Activated CD4-positive, alpha-beta T cell treated with anti-CD3 and anti-CD28 coated beads, Interleukin-2, amount 10 ng/mL, durations not matched to agents 7 days and 5 days (primary cell): ENCODE measurements at places on chromosomes 12 and 14. TPM values are rescaled to one million over a fixed set of nuclear protein-coding genes. Genes with fewer than 3 reads are reported as not detected.
A peak's percentile ranks its signal among the peaks of the same experiment; 100 is the strongest.

The KCNH3 gene
- total RNA-seq = 1.9 TPM

The CLBA1 gene
- 0.60 TPM for total RNA-seq

The LRRC10 gene
- not detected for total RNA-seq

The NDRG2 gene
- 11.0 TPM for total RNA-seq

The C14orf132 gene
- total RNA-seq = 1.2 TPM

The NR4A1 gene
- 2.7 TPM for total RNA-seq

DNA sequence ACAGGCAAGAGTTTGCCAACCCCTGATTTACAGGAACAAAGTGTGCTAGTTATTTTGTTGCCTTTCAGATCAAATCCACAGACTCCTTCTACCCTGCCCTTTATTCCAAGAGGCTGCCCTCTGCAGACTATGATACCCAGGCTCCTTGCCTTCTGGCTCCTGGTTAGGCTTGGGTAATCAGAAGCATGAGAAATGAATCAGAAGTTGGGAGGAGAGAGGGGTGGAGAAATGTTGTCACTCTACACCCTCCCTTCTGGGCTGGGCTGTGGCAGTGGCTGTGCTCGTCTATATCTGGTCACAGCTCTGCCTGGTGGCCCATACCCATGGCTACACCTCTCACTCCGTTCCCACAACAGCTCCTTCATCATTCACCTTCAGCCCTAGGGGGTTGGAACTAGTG is 204.6 kb upstream of the PLXNC1 start:
- H3K27ac ChIP-seq = no peak overlapping the region
- no peaks in the 10 kb centered on the region for H3K4me1 ChIP-seq
- H3K27me3 ChIP-seq = peaks cover 11% of the 10 kb centered on the region
- H3K4me3 ChIP-seq = no peak overlapping the region

- peaks cover 48% of the 10 kb centered on the region for H3K27me3 ChIP-seq
- DNase-seq = no peak
- H3K27ac ChIP-seq = no peak overlapping the region
- no peaks in the 10 kb centered on the region for H3K4me1 ChIP-seq
- H3K4me3 ChIP-seq = no peak overlapping the region
These were observed 40.8 kb upstream of the DCD start for GRCh38 chr12:54689034-54689372.

- H3K27ac ChIP-seq = no peak overlapping the region
- H3K36me3 ChIP-seq = no peaks in the 10 kb centered on the region
- H3K27me3 ChIP-seq = peaks cover 3% of the 10 kb centered on the region
- no peak for DNase-seq
- peaks cover 5% of the 10 kb centered on the region for H3K4me1 ChIP-seq
- H3K4me3 ChIP-seq = no peak overlapping the region
These were observed 54.7 kb upstream of the FKBP4 start for GRCh38 chr12:2739832-2740641.

GRCh38 chr14:65141523-65141922 is 39.2 kb upstream of the MAX start:
- peaks cover 12% of the 10 kb centered on the region for H3K27me3 ChIP-seq
- no peak for DNase-seq
- no peaks in the 10 kb centered on the region for H3K36me3 ChIP-seq
- no peak overlapping the region for H3K4me3 ChIP-seq
- no peaks in the 10 kb centered on the region for H3K4me1 ChIP-seq

- peak overlapping the region; percentile 1 for H3K4me3 ChIP-seq
- peak overlapping the region; percentile 75 for H3K27ac ChIP-seq
- DNase-seq = peak; percentile 70
- H3K4me1 ChIP-seq = peaks cover 42% of the 10 kb centered on the region
These were observed 89.8 kb downstream of the CRADD start for GRCh38 chr12:93766796-93767523.

DNA sequence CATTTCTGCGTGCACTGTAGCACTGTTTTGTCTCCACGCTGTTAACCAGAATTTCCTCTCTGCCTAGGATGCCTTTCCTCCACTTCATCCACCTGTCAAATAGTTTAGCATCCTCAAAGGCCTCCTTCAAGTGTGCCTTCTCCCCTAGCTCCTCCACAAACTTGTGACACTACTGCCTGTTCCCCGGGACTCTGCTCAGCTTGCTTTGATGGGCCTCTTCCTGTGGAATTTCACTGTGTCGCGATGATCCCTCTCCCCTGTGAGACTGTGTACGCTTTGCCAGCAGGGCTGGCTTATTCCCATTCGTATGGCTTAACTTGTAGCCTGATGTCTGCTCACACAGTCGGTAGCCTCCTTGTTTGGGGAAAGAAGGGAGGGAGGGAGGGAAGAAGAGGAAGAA is 426.8 kb downstream of the VRK1 start:
- no peak overlapping the region for H3K4me3 ChIP-seq
- peak overlapping the region; percentile 43 for H3K27ac ChIP-seq
- H3K27me3 ChIP-seq = peaks cover 17% of the 10 kb centered on the region
- no peaks in the 10 kb centered on the region for H3K36me3 ChIP-seq
- no peak for DNase-seq
- peaks cover 9% of the 10 kb centered on the region for H3K4me1 ChIP-seq

DNA sequence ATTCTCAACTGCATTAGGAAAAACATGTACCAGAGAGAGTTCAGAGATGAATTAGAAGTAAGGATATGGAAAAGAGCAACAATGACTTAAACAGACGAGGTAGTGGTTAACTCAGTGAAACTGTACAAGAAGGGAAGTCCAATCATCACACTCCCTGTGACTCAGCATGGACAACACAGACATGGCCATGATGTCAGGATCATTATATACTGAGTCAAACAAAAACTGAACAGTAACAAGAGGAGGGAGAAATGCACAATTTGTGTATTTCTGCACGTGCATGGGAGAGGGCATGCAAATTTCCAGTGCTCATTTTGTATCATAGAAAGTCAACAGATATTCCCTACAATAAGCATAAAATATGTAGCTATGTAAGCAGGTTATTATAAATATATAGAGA is 1037.8 kb downstream of the BCL11B start:
- DNase-seq = no peak
- peaks cover 52% of the 10 kb centered on the region for H3K4me1 ChIP-seq
- no peak overlapping the region for H3K27ac ChIP-seq
- no peak overlapping the region for H3K4me3 ChIP-seq
- H3K27me3 ChIP-seq = no peaks in the 10 kb centered on the region

DNA sequence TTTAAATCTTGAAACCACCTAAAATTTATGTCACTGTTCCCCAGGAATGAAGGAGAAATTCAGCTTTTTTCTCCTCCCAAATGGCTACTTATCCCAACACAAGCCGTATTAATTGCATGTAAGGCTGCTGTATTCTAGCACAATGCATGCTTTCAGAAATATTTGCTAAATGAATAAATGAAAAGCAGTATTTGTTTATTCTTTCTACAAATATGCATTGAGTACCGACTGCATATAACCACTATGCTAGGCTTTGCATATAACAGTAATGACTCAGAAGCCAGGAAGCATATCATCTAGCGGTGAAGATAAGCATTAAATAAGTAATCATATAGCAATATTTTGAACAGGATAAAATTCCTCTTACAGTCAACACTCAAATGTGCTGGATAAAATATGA is 5.7 kb upstream of the LRR1 start:
- peaks cover 4% of the 10 kb centered on the region for H3K36me3 ChIP-seq
- H3K4me3 ChIP-seq = no peak overlapping the region
- peaks cover 2% of the 10 kb centered on the region for H3K27me3 ChIP-seq
- H3K4me1 ChIP-seq = peaks cover 25% of the 10 kb centered on the region
- no peak overlapping the region for H3K27ac ChIP-seq

DNA sequence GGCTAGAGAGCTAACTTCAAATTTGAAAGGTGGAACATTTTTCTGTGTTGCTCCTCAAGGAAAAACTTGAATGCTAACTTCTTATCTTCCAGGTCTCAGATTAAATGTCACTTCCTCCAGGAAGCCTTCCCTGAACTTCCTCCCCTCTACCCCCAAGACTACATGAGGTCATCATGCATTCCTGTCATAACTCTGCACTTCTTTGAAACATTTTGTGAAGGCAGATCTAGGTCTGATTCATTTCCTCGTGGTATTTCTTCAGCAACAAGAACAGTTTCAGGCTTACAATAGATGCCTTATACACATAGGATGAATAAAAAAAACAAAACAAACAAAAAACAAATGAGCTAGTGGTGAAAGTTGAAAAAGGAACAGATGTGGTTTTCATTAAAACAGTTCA is 97.1 kb upstream of the SRRM4 start:
- H3K36me3 ChIP-seq = no peaks in the 10 kb centered on the region
- no peak overlapping the region for H3K27ac ChIP-seq
- H3K27me3 ChIP-seq = no peaks in the 10 kb centered on the region
- no peaks in the 10 kb centered on the region for H3K4me1 ChIP-seq

DNA sequence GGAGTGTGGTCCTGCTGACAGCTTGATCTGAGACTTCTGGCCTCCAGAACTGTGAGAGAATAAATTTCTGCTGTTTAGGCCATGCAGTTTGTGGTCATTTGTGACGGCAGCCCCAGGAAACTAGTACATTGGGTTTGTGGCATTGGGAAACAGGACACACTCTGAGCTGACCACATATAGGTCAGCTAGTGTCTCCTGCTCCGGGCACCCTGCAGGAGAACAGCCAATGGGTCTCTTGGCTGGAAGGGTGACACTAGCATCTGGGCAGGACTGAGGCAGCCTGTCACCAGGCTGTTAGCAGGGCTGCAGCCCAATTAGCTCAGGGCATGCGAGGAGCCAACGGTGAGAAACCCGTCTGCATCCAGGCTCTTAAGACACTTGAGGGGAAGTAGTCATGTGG is 83.2 kb downstream of the PITPNM2 start:
- H3K4me1 ChIP-seq = peaks cover 28% of the 10 kb centered on the region
- H3K36me3 ChIP-seq = no peaks in the 10 kb centered on the region
- H3K27ac ChIP-seq = no peak overlapping the region
- no peak overlapping the region for H3K4me3 ChIP-seq

GRCh38 chr14:33999771-34000291 is 49.0 kb upstream of the EGLN3 start:
- no peak overlapping the region for H3K27ac ChIP-seq
- DNase-seq = no peak
- no peak overlapping the region for H3K4me3 ChIP-seq
- peaks cover 40% of the 10 kb centered on the region for H3K27me3 ChIP-seq
- peaks cover 7% of the 10 kb centered on the region for H3K36me3 ChIP-seq

DNA sequence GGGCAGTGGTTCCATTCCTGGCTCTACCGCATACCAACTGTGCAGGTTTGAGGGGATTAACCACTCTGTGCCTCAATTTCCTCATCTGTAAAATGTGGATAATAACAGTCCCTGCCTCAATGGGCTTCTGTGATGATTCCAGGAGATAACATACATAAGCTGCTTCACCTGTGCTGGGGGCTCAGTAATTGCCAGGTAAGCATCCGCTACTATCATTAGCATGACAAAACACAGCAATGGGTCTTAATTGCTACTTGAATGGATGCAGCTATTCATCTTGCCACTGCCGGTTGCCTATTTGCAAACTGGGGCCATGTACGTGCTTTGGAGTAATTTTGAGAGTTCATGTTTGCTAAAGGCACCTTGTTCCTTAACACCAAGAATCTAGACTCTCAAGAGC is 132.6 kb downstream of the TMEM132D start:
- H3K27ac ChIP-seq = no peak overlapping the region
- H3K4me1 ChIP-seq = no peaks in the 10 kb centered on the region
- H3K36me3 ChIP-seq = no peaks in the 10 kb centered on the region
- H3K27me3 ChIP-seq = no peaks in the 10 kb centered on the region
- no peak overlapping the region for H3K4me3 ChIP-seq
- no peak for DNase-seq

GRCh38 chr12:58819345-58819744 is 101.0 kb downstream of the LRIG3 start:
- no peak for DNase-seq
- no peaks in the 10 kb centered on the region for H3K4me1 ChIP-seq
- no peak overlapping the region for H3K4me3 ChIP-seq
- no peaks in the 10 kb centered on the region for H3K27me3 ChIP-seq
- H3K27ac ChIP-seq = no peak overlapping the region

- H3K4me1 ChIP-seq = no peaks in the 10 kb centered on the region
- H3K27me3 ChIP-seq = no peaks in the 10 kb centered on the region
- no peak overlapping the region for H3K27ac ChIP-seq
- no peak for DNase-seq
- no peak overlapping the region for H3K4me3 ChIP-seq
- H3K36me3 ChIP-seq = peaks cover 6% of the 10 kb centered on the region
These were observed 101.0 kb upstream of the PWP1 start for GRCh38 chr12:107584563-107584962.

GRCh38 chr14:94946244-94946643 is 176.3 kb upstream of the GSC start:
- H3K4me1 ChIP-seq = peaks cover 19% of the 10 kb centered on the region
- DNase-seq = peak; percentile 16
- peak overlapping the region; percentile 89 for H3K27ac ChIP-seq
- H3K4me3 ChIP-seq = peak overlapping the region; percentile 12
- H3K27me3 ChIP-seq = peaks cover 18% of the 10 kb centered on the region

GRCh38 chr14:33857650-33858049 is 93.2 kb downstream of the EGLN3 start:
- no peaks in the 10 kb centered on the region for H3K36me3 ChIP-seq
- H3K27me3 ChIP-seq = peaks cover 26% of the 10 kb centered on the region
- H3K4me1 ChIP-seq = peaks cover 24% of the 10 kb centered on the region
- no peak overlapping the region for H3K27ac ChIP-seq
- DNase-seq = no peak

DNA sequence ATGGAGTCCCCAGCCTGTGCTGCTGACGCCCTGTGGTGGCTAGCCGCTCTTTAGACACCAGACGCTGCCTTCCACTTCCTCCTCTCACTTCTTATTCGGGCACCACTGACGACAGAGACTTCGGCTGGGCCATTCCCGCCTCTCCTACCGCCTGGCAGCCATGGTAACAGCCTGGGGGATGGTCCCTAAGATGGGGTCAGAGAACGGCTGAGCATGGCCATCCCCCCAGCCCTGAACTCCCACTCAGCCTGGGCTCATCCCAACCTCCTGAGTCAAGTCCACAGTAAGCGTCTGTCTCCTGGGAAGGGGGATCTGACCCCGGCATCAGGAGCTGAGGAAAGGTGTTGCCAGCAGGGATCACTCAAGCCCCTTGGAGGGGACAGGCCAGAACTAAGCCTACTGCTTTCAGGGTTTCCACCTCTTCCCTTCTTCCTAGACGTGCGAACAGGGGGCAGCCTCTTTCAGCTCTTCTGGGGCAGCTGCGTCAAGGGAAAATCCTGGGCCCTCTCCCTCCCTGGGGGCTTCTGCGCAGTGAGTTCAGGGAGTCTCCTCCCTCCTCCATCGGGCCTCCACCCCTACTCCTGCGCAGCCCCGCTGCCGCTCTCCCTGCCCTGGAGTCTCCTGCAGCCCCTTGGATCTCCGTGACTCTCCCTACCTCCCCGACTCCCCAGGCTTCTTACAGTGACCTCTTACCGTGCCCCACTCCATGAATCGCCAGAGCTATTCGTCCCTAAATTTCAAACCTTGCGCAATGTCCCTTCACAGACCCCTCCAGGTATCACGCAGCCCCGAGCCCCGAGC is 643 bp upstream of the TAMALIN start:
- peaks cover 28% of the 10 kb centered on the region for H3K27me3 ChIP-seq
- peak overlapping the region; percentile 80 for H3K27ac ChIP-seq
- peak overlapping the region; percentile 75 for H3K4me3 ChIP-seq
- H3K4me1 ChIP-seq = peaks cover 19% of the 10 kb centered on the region
- no peak for DNase-seq
